Esophagus squamous epithelium (tissue), 5 donors: ENCODE measurements at places on chromosomes 6 and 20.

GRCh38 chr6:324729-325125 lies 32.4 kb downstream of the DUSP22 start:
- no peak for DNase-seq

DNA sequence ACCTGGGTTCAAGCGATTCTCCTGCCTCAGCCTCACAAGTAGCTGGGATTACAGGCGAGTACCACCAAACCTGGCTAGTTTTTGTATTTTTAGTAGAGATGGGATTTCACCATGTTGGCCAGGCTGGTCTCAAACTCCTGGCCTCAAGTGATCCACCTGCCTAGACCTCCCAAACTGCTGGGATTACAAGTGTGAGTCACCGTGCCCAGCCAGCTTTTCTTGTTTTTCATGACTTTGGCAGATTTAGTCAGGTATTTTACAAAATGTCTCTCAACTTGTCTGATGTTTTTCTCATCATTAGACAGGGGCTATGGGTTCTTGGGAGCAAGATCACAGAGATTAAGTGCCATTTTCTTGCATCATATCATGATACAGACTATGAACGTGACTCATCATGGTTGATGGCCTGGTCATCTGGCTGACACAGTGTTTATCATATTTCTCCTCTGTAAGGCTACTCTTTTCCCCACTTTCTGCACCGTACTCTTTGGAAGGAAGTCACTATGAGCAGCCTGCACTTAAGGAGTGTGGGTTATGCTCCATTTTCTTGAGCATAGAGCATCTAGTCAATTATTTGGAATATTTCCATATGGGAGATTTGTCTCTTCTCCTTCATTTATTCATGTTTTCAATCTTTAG lies 67.8 kb downstream of the RNF182 start:
- DNase-seq = no peak

DNA sequence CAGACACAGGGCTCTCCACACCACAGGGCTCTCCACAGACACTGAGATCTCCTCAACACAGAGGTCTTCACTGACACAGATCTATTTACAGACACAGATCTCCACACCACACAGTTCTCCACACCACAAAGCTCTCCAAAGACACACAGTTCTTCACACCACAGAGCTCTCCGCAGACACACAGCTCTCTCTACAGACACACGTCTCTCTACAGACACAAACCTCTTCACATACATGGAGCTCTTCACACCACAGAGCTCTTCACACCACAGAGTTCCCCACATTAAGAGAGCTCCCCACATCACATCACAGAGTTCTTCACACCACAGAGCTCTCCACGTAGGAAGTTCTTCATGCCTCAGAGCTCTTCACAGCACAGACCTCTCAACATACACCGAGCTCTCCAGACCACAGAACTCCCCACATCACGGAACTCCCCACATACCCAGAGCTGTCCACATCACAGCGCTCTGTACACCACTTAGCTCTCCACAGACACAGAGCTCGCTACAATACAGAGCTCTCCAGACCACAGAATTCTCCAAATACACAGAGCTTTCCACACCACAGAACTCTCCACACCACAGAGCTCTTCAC lies 53.9 kb downstream of the ERMARD start:
- DNase-seq = no peak

DNA sequence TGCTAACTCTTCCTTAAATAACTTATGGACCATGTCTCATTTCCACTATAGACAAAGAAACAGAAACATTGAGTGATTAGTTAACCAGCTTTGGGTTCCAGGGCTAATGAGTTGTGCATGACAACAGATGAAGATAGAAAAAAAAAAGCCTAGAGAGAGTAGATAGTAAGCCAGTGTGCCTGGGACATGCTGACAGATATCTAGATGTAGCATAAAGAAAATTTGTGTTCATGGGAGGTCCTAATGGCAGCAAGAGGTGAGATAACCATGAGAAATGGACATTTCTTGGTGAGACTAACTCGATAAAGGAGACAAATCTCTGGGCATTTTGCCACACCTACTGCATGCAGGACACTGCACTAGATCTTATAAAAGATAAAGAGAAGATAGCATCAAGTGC lies 2.8 kb upstream of the BTN3A3 start:
- DNase-seq = no peak

DNA sequence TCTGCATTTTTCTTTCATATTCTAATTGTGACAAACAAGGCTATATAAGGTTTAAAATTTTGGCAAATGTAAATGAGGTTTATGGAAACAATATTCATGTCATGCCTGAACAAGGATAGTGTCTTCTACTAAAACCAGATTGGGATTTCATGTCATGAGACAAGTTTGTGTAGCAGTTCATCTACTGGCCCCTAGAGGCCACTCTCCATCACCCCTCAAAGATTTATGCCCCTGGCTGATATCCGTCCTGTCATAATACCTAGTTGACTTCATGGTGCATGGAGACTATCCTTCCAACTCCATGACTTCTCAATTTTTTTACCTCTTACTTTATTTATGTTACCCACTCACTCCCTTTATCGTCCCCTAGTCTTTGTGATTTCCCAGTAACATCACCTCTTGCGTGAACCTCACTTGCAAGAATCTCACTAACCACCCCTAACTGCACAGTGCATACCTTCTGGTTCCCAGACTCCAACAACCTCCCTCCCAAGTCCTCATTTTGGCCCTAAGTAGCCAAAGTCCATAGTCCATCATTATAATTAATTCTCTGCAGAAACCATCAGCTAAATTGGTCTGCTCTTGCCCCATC lies 179.8 kb downstream of the TASP1 start:
- no peak for DNase-seq

DNA sequence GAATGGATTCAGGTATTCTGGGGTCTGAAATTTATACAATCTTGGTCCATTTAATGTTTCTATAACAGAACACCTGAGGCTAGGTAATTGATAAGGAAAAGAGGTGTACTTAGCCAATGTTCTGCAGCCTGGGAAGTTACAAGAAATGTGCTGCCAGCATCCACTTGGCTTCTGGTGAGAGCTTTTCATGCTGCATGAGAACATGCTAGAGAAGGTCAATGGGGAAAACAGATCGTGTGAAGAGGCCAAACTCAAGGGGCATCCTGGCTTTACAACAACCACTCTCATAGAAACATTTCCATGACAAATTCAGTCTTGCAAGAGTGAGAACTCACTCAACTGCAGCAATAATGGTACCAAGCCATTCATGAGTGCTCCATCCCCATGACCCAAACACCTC lies 16.8 kb downstream of the IL22RA2 start:
- no peak for DNase-seq

GRCh38 chr6:15915508-15916178 lies 213.2 kb upstream of the MYLIP start:
- DNase-seq = no peak

- no peak for DNase-seq
These were observed 601 bp upstream of the ATRN start for GRCh38 chr20:3470208-3470626.

- DNase-seq = no peak
These were observed 125.0 kb upstream of the HDGFL1 start for GRCh38 chr6:22444330-22444729.
